T-helper 2 cell treated with Interferon-gamma antibody and Interleukin-4, amounts not matched to agents 5 μg/mL and 100 μg/mL, for 36 hours (primary cell): ENCODE measurements at places on chromosomes 4 and X.
A peak's percentile ranks its signal among the peaks of the same experiment; 100 is the strongest.

DNA sequence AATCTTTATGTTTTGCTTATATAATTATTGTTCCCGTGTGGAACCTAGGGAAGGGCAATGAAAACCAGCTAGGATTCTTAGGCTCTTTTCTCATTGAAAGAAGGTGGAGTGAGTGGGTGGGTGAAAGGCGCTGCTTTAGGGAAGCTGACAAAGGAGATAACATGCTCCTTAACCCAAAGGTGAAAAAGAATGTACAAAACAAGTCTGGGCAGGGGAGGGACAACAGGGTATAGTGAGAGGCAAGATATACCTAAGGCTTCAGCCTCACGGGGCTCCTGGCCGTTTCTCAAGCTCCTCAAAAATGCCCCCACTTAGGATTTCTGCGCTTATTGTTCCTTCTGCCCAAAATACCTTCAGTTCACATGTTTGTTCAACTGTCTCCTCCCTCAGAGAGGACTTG lies 1.8 kb downstream of the SH2D1A start:
- H3K4me1 ChIP-seq: peaks cover 36% of the 10 kb centered on the region
- no peak for DNase-seq
- no peaks in the 10 kb centered on the region for H3K27me3 ChIP-seq
- H3K27ac ChIP-seq: peak overlapping the region; percentile 93
- peak overlapping the region; percentile 96 for H3K4me3 ChIP-seq
- H3K36me3 ChIP-seq: peaks cover 15% of the 10 kb centered on the region

GRCh38 chr4:81049907-81050306 lies 19.4 kb downstream of the BMP3 start:
- H3K36me3 ChIP-seq: no peaks in the 10 kb centered on the region
- H3K27me3 ChIP-seq: peaks cover 9% of the 10 kb centered on the region
- no peak overlapping the region for H3K27ac ChIP-seq
- no peak overlapping the region for H3K4me3 ChIP-seq
- no peaks in the 10 kb centered on the region for H3K4me1 ChIP-seq

GRCh38 chr4:160251522-160252170 lies 1148.8 kb downstream of the RAPGEF2 start:
- H3K4me3 ChIP-seq: no peak overlapping the region
- no peaks in the 10 kb centered on the region for H3K36me3 ChIP-seq
- no peaks in the 10 kb centered on the region for H3K27me3 ChIP-seq
- H3K4me1 ChIP-seq: no peaks in the 10 kb centered on the region

GRCh38 chr4:182975806-182976205 lies 58.6 kb upstream of the DCTD start:
- DNase-seq: peak; percentile 61
- H3K27ac ChIP-seq: no peak overlapping the region
- peaks cover 9% of the 10 kb centered on the region for H3K4me1 ChIP-seq
- no peak overlapping the region for H3K4me3 ChIP-seq

- no peak for DNase-seq
- no peaks in the 10 kb centered on the region for H3K27me3 ChIP-seq
- H3K27ac ChIP-seq: no peak overlapping the region
- H3K36me3 ChIP-seq: no peaks in the 10 kb centered on the region
These were observed 56.9 kb downstream of the ARHGAP10 start for GRCh38 chr4:147788791-147789190.

DNA sequence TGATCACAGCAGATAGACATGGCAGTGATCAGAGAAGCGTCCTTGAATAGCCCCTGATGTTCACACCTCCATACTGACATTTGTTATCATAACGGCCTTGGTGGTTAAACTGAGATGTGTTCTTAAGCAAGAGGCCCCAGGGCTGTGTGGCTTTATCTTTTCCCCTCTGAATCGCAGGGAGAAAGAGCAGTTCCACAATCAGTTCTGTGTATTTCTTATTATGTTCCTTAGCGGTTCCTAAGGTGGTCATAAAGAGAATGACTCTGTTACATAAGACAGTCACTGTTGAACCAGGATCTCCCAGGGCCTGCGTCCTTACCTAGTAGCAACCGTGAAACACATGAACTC lies 52.8 kb upstream of the CBR4 start:
- no peak overlapping the region for H3K4me3 ChIP-seq
- no peak overlapping the region for H3K27ac ChIP-seq

- H3K27ac ChIP-seq: no peak overlapping the region
- H3K27me3 ChIP-seq: peaks cover 32% of the 10 kb centered on the region
- no peaks in the 10 kb centered on the region for H3K36me3 ChIP-seq
- no peak overlapping the region for H3K4me3 ChIP-seq
- DNase-seq: no peak
These were observed 8.1 kb downstream of the RTL5 start for GRCh38 chrX:72123471-72124185.

DNA sequence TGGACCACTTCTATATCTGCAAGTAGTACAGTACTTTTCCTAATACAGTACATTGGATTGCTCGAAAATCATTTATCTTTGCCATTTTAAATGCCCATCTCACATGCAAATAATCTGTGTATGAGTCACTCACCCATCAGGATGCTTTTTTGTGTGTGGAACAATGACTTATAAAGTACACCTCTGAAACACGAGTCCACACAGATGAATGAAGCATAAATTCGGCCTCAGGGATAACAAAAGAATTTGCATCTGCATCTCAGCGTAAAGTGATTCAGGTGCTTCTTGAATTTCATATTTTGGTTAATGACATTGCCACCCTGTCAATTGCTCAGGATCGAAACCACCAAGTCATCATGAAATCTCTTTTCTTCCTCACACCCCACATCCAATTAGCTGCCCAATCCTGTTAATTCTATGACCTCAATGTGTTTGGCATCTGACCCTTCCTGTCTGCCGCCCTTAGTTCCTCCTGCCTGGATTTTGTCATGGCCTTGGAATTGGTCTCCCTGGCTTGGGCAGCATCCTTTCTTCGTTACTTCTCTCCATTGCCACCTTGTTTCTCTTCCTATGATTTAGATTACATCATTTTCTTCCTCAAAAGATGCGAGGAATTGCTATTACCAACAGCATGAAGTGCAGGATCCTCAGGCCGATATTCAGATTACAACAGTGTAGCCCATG lies 161.6 kb upstream of the MID1 start:
- no peaks in the 10 kb centered on the region for H3K4me1 ChIP-seq
- no peak for DNase-seq
- H3K36me3 ChIP-seq: no peaks in the 10 kb centered on the region
- no peaks in the 10 kb centered on the region for H3K27me3 ChIP-seq

GRCh38 chrX:42242004-42242403 lies 318.6 kb upstream of the CASK start:
- no peak overlapping the region for H3K27ac ChIP-seq
- DNase-seq: no peak
- no peaks in the 10 kb centered on the region for H3K4me1 ChIP-seq
- no peak overlapping the region for H3K4me3 ChIP-seq
- H3K36me3 ChIP-seq: no peaks in the 10 kb centered on the region
- peaks cover 2% of the 10 kb centered on the region for H3K27me3 ChIP-seq

DNA sequence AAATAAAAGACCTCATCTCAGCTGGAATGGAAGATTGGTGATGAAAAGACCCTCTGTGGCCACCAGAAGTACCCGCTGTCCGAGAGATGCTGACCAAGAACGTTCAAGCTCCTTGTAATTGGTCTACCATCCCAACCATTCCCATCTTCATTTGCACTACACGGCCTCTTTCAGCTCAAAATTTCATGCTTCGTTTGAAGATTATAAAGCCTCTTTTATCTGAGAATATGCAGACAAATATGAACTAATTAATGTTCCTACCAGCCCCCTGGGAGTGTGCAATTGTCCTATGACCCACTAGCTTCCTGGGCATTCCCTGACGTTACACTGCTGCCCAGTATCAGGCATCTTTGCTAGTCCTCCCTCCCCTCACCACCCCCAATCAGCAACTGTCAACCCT lies 583.7 kb downstream of the MID1IP1 start:
- no peak overlapping the region for H3K27ac ChIP-seq
- no peaks in the 10 kb centered on the region for H3K27me3 ChIP-seq
- H3K4me1 ChIP-seq: no peaks in the 10 kb centered on the region
- H3K4me3 ChIP-seq: no peak overlapping the region

DNA sequence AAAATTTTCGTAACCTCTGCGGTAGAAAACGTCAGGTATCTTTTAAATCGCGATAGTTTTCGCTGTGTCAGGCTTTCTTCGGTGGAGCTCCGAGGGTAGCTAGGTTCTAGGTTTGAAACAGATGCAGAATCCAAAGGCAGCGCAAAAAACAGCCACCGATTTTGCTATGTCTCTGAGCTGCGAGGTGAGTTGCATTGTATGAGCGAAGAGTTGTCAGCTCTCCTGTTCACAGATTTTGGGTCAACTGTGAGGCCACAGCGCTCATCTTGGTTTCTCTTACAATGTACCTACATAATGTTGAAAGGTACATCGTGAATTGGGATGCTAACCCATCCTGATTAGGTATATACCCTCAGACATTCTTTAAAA lies 486 bp downstream of the CLCN3 start:
- H3K36me3 ChIP-seq: peaks cover 6% of the 10 kb centered on the region
- H3K4me3 ChIP-seq: peak overlapping the region; percentile 99
- no peaks in the 10 kb centered on the region for H3K27me3 ChIP-seq
- peaks cover 56% of the 10 kb centered on the region for H3K4me1 ChIP-seq

GRCh38 chrX:19350941-19351384 lies 7.2 kb downstream of the PDHA1 start:
- peaks cover 24% of the 10 kb centered on the region for H3K36me3 ChIP-seq
- peak overlapping the region; percentile 57 for H3K27ac ChIP-seq
- no peak overlapping the region for H3K4me3 ChIP-seq
- peaks cover 19% of the 10 kb centered on the region for H3K4me1 ChIP-seq
- no peaks in the 10 kb centered on the region for H3K27me3 ChIP-seq
- no peak for DNase-seq

DNA sequence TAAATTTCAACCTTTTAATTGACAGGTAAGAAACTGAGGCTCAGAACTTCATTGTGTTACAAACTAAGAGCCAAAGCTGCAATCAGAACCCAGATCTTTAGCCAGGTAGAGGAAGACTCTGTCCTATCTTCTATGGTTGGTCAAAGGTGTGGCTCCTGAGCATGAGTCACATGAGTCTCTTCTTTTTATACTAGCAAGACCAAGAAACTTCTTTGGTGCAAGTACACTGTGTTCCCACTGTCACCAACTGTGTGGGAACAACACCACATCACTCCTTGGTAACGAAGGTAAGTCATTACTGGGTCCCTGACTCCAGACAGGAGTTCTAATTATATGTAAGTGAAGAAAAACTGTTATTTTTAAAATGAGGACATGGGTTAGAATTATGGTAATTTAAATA lies 290.1 kb downstream of the INPP4B start:
- peaks cover 64% of the 10 kb centered on the region for H3K4me1 ChIP-seq
- no peaks in the 10 kb centered on the region for H3K27me3 ChIP-seq
- no peaks in the 10 kb centered on the region for H3K36me3 ChIP-seq
- H3K4me3 ChIP-seq: peak overlapping the region; percentile 77
- no peak for DNase-seq
